Activated CD8-positive, alpha-beta memory T cell treated with anti-CD3 and anti-CD28 coated beads, Interleukin-2, amount 50 U/mL, for 48 hours (primary cell): ENCODE measurements at places on chromosomes 3 and 15.
A peak's percentile ranks its signal among the peaks of the same experiment; 100 is the strongest.

DNA sequence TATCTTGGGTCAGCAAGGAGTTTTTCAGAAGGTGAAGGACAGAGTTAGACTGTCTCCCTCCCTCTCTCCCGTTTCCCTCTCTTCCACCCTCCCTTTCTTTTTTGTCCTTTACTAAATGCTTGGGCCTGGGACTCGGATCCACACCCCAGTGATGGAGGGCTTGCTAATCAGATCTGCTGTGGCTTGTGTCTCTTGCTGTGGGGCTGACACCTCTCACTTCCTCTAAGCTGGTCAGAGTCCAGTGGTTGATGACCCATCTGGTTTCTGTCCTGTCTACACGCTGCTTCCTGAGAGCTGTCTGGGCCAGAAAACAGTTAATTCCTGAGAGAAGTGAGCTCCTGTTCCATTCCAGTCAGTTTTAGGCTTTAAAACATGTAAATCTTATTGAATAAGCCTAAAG lies 849 bp downstream of the TRAK1 start:
- no peak for DNase-seq

GRCh38 chr3:10421996-10422395 lies 83.4 kb downstream of the ATP2B2 start:
- DNase-seq = no peak

DNA sequence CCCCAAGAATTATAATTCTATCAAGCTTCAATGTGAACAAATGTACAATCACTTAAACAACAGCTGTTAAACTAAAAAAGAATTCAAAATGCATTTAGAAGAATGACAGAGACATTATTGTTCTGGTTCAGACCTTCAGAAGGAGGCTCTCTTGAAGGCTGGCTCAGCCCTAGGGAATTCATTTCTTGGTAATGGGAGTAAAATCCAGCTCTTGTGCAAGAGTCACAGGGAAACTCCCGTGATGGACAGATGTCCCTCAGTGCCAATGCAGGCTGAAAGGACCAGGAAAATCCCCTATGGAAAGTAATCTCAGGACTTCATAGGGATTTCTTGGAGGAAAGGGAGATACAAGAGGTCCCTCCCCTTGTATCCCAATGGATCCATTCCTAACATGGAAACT lies 149.9 kb upstream of the STT3B start:
- DNase-seq = no peak

GRCh38 chr3:30156586-30157498 lies 449.6 kb upstream of the TGFBR2 start:
- DNase-seq = no peak

- no peak for DNase-seq
These were observed 29.2 kb downstream of the TMOD2 start for GRCh38 chr15:51780636-51781035.

DNA sequence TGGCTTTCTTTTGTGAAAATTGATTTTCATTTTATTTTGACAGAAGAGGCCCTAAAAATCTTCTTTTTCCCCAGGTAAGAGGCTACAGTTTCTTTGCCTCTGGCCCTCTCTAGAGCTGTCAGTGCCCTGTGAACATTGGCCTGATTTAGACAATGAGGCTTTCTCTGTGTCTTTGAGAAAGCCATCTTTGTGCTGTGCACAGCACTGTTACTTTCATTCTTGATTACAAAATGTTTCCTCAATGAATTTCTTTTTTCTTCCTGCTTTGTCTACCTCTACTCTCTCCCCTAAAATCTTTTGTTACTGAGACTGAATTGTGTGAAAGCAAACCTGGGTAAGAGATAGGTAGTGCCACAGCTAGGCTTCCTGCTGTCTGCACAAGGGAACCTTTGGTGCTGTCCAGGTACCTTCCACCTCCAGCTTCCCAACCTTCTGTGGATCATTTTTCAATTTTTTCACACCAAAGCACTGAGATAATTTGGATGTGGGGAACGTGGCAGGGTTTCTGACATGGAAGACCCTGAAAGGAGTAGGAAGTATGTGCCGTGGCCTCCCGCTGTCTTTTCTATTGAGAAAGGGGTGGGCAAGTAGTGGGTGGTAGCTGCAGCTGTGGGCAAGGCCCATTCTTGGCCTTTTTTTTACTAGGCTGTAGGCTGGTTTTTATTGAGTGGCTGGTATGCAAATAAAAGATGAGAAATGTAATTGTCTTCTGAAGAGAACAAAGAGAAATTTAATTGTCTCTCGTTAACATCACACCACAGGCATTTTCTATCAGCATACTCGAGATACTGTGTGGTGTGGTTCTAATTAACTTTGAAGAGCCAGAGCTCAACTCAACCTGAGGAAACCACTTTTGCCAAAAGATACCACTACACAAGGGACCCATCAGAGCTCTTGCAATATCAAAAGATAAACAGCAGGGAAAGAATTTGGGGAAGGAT lies 21.0 kb downstream of the RAB8B start:
- DNase-seq = no peak

GRCh38 chr3:190562866-190563510 lies 49.1 kb downstream of the IL1RAP start:
- no peak for DNase-seq

GRCh38 chr15:75696854-75697259 lies 15.8 kb downstream of the CSPG4 start:
- no peak for DNase-seq

GRCh38 chr3:107206141-107206540 lies 171.1 kb upstream of the CCDC54 start:
- no peak for DNase-seq

GRCh38 chr3:89184151-89184995 lies 77.0 kb downstream of the EPHA3 start:
- DNase-seq = no peak

GRCh38 chr15:60573936-60574335 lies 95.0 kb upstream of the ICE2 start:
- no peak for DNase-seq

- no peak for DNase-seq
These were observed 23.7 kb downstream of the IFT122 start for GRCh38 chr3:129463716-129464115.

GRCh38 chr3:136428167-136428566 lies 178.0 kb downstream of the PCCB start:
- DNase-seq = no peak

DNA sequence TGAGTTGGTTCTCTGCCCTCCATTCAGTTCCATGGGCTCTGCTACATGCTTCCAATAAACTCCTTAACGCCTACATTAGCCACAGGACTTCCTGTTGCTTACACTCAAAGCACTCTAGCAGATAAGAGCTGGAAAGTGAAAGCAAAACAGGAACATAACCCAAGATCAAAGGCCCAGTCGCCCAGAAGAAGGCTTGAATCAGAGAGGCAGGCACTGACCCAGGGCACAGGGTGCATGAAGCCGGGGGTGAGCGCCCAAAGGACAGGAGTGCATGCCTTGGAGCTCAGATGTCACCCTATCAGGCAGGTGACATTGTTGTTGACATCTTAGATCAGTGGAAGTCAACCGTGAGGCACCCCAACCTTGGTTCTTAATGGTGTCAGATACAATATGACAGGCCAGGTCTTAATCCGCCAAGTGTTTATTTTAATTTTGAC lies 235.1 kb downstream of the UACA start:
- DNase-seq = peak; percentile 73

- DNase-seq = peak; percentile 51
These were observed 57.7 kb downstream of the SLC12A8 start for GRCh38 chr3:125154800-125155269.

GRCh38 chr15:42696626-42697025 lies 40.3 kb downstream of the CDAN1 start:
- no peak for DNase-seq

DNA sequence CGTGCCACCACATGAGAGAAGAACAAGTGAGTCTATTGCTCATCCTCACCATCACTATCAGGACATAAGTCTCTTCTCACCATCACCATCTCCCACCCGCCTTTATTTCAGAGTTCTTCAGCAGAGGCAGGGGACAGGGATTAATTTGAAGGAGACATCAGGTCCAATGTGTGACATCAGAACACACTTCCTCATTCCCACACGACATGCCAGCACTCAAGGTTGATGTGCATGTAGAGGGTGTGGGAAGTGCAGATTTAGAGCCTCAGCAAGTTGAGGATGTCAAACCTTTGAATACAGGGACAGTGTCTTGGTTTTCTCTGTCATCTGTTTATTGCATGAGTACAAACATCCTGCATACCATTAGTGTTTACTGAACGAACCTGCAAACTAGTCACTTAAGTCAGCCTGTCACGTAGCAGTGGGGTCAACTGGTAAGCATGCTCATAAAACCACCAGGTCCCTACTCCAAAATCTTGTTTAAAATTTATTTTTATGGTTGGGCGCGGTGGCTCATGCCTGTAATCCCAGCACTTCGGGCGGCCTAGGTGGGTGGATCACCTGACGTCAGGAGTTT lies 104.4 kb downstream of the MYLK start:
- DNase-seq = no peak

GRCh38 chr3:78823859-78824258 lies 943.9 kb downstream of the ROBO1 start:
- DNase-seq = no peak

DNA sequence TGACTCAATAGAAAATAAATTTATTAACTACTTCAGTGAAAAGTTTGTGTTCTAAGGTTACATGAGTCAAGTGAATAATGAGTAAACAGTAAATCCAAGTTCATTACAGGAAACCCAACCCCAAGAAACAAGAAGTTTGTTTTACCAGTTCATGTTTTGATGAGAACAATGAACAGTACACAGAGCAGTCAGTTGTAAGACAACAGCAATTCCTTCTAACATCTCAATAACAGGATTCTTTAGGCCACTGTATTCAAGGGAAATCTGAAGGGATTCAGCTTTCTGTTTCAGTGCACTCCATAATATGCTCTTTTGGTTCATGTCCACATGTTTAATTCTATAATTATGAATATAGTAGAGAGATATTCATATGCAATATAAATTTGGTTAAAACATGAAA lies 18.4 kb downstream of the ATR start:
- no peak for DNase-seq

DNA sequence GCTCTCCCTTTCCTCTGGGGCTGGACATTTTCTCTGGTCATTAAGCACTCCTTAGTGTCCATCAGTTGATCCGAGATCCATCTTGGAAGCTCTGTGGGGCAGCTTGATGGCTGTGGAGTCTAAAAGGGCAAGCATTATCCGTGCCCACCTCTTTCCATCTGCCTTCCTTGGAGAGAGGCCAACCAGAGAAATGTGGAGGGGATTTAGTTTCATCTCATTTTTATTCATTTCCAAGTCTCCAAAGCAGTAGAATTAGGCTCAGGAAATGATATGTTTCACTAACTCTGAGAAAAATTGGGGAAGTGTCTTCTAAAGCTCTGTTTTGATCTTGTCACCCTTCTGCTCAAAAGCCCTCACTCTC lies 95.9 kb upstream of the KLHL25 start:
- no peak for DNase-seq

DNA sequence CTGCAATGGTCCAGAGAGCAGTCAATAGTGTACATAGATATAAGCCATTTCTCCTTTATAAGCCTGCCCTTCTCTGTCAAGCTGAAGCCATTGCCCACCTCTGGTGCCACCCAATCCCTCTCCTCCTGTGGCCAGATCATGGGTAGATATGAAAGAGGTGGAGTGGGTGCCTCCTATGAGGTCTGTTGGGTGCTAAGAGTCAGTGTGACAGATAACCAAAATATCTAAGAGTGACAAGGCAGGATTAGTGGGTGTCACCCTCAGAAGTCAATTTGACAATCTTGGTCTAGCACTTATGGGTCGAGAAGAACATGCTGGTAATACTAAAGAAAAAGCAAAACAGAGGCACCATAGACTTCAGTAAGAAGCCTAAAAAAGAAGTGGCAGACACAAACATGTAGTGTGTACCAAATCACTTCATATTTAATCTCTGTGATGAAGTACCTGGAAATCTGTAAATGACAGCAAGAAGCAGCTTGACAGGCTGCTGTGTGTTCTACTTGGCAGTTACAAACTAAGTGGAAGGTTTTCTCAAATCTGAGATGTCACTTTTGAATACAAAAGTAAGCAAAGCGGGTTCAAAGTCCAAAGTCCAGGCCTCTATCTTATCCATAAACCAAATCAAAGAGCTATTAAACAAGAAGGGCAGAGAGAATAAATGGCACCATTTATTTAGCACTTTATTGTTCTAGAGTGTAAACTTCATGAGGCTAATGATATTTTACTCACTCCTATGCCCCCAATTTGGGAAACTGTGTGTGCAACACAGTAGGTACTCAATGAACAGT lies 118.9 kb upstream of the EOMES start:
- no peak for DNase-seq

- peak; percentile 66 for DNase-seq
These were observed 315.2 kb downstream of the UACA start for GRCh38 chr15:70447928-70448698.

DNA sequence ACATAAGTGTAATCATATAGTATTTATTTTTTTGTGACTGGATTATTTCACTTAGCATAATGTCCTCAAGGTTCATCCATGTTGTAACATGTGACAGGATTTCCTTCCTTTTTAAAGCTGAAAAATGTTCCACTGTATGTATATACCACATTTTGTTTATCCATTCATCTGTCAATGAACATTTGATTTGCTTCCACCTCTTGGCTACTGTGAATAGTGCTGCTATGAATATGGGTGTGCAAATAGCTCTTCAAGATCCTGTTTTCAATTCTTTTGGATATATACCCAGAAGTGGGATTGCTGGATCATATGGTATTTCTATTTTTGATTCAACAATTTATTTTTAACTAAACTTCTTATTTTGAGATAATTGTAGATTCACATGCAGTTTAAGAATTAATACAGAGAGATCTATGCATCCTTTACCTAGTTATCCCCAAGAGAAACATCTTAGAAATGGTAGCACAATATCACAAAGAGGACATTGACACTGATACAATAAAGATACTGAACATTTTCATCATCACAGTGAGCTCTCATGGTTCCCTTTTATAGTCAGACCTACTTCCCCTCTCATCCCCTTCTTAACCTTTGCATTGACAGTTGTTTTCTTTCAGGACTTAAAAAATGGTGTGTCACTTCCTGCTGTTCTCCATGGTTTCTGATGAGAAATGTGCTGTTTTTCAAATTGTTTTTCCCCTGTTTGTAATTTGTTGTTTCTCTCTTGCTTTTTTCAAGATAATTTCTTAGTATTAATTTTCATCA lies 90.1 kb downstream of the SATB1 start:
- DNase-seq = no peak

- no peak for DNase-seq
These were observed 80.7 kb downstream of the SQOR start for GRCh38 chr15:45715528-45715927.

DNA sequence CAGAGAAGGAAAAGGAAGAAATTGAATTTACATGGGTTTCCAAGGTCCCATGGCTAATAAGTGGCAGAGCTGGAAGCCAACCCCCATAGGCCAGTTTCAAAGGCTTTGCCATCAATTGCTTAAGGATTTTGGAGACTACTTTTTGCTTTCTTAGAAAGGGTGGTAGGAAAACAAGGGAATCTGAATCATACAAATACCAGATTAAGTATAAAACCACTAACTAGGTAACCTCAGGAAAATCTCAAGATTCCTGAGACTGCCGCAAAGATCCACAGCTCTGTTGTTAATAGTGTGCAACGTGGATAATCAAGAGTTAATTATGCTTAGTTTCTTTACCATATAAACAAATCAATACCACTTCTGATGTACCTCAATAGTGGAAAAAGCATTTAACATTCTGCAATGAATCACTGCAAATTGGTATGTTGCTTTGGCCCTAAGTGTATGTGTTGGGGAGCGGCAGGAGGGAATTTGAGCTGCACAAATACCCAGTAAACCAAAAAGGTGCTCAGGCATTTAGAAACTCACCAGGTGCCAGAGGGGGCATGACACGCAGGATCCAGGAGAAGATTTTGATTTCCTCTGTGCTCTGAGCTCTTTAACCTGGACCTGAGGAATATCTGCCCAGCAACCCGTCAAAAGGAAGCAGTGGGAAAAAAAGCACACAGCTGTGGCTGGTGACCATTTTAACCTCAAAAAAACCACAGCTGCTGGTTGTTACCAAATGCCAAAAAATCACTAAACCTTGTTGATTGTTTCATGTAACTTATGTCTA lies 22.0 kb downstream of the AADAC start:
- DNase-seq = no peak
